Naive B cell (primary cell): ENCODE measurements at places on chromosomes 3 and 15.

DNA sequence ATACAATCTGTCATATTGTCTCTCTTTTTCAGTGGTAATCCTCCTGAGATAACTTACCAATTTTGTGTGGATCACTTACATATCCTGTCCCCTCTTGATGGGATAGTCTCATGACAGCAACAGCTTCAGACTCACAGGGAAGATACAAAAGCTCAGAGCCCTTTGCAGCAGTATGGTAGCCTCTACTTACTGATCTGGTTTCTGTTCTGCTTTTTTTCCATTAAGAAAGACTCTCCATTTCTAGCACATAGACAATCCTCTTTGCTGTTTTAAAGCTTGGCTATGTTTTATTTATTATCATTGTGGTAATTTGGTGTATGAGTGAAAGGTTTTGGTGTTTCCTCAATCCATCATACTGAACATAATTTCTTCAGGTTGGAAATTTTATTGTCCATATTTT is 25.4 kb upstream of the SOX14 start:
- H3K27ac ChIP-seq = no peak overlapping the region
- DNase-seq = no peak
- H3K27me3 ChIP-seq = no peaks in the 10 kb centered on the region
- H3K36me3 ChIP-seq = peaks cover 7% of the 10 kb centered on the region

GRCh38 chr3:166829896-166830295 is 550.2 kb downstream of the ZBBX start:
- no peak overlapping the region for H3K27ac ChIP-seq
- H3K4me3 ChIP-seq = no peak overlapping the region
- no peak for DNase-seq
- no peaks in the 10 kb centered on the region for H3K36me3 ChIP-seq

DNA sequence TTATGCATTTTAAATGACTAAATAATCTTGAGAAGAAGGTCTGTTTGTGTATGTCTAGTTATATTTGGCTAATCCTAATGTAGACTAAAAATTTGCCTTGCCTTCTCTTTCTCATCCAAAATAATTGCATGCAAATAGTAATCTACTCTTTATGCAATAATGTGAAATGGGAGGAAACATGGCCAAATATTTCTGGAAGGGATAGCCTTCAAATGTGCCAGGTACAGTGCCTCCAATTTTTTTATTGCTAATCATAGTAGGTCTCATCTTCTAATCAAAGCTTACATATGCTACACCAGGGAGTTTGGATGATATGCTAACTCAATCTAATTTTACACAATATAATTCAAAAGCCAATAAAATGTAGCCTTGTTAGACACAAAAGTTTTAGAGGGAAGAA is 911.3 kb downstream of the NAALADL2 start:
- no peaks in the 10 kb centered on the region for H3K4me1 ChIP-seq
- no peaks in the 10 kb centered on the region for H3K36me3 ChIP-seq
- no peak overlapping the region for H3K27ac ChIP-seq
- no peaks in the 10 kb centered on the region for H3K27me3 ChIP-seq
- no peak for DNase-seq

- no peaks in the 10 kb centered on the region for H3K27me3 ChIP-seq
- H3K36me3 ChIP-seq = peaks cover 3% of the 10 kb centered on the region
- H3K4me1 ChIP-seq = peaks cover 25% of the 10 kb centered on the region
- DNase-seq = no peak
- H3K27ac ChIP-seq = no peak overlapping the region
- no peak overlapping the region for H3K4me3 ChIP-seq
Observed at GRCh38 chr3:19226479-19226878, 78.2 kb downstream of the KCNH8 start.

- H3K4me1 ChIP-seq = no peaks in the 10 kb centered on the region
- no peak for DNase-seq
- H3K27me3 ChIP-seq = peaks cover 13% of the 10 kb centered on the region
- H3K4me3 ChIP-seq = no peak overlapping the region
- no peaks in the 10 kb centered on the region for H3K36me3 ChIP-seq
Observed at GRCh38 chr15:58146749-58147148, 8.6 kb downstream of the AQP9 start.

DNA sequence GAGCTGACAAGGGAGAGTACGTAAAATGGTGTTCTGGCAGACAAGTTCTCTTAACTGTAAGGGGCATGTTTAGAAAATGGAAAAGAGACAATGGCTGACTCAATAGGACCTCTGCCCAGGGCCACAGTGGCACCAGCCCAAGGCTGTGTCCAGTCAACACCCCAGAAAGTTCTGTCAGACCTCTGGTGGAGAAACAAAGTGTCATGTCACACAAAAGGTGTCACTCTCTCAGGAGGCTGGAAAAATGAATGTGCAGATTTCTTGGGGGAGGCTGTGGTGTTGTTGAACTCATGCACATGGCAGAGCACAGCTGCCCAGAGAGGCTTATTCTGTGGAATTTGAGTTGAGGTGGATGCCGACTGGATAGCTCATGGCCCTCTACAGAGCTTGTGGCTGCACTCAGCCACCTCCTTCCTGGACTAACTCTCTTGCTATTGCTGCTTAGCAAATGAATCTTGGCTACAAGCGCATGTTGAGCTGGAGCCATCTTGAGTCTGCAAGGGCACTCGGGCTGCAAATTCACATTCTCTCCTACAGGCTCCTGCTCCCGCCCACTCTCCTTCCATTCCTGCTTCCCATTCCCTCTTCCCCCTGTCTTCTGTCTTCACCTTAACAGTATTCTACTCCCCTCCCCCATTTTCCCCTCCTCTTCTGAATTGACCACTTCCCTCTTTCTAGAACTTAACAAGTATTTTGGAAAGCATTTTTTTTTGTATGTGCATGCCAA is 55.8 kb upstream of the SLC7A14 start:
- no peak overlapping the region for H3K27ac ChIP-seq
- H3K36me3 ChIP-seq = no peaks in the 10 kb centered on the region
- H3K27me3 ChIP-seq = peaks cover 55% of the 10 kb centered on the region

GRCh38 chr15:39589193-39589814 is 8.4 kb downstream of the THBS1 start:
- H3K4me3 ChIP-seq = no peak overlapping the region
- no peaks in the 10 kb centered on the region for H3K36me3 ChIP-seq
- H3K4me1 ChIP-seq = no peaks in the 10 kb centered on the region
- H3K27me3 ChIP-seq = no peaks in the 10 kb centered on the region
- H3K27ac ChIP-seq = no peak overlapping the region

DNA sequence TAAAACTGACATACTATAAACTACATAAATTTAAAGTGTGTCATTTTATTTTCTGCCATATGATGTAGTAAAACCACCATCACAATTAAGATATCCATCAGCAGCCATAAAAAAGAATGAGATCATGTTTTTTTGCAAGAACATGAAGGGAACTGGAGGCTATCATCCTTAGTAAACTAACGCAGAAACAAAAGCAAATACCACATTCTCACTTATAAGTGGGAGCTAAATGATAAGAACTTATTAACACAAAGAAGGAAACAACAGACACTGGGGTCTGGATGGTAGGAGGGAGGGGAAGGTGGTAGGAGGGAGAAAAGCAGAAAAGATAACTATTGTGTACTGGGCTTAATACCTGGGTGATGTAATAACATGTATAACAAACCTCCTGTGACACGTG is 24.6 kb downstream of the CCDC14 start:
- H3K36me3 ChIP-seq = peaks cover 13% of the 10 kb centered on the region
- H3K4me1 ChIP-seq = no peaks in the 10 kb centered on the region
- no peaks in the 10 kb centered on the region for H3K27me3 ChIP-seq

- no peaks in the 10 kb centered on the region for H3K36me3 ChIP-seq
- DNase-seq = no peak
- H3K27me3 ChIP-seq = no peaks in the 10 kb centered on the region
- H3K4me3 ChIP-seq = no peak overlapping the region
- H3K4me1 ChIP-seq = no peaks in the 10 kb centered on the region
Observed at GRCh38 chr3:103342205-103342731, 907.5 kb downstream of the ZPLD1 start.

DNA sequence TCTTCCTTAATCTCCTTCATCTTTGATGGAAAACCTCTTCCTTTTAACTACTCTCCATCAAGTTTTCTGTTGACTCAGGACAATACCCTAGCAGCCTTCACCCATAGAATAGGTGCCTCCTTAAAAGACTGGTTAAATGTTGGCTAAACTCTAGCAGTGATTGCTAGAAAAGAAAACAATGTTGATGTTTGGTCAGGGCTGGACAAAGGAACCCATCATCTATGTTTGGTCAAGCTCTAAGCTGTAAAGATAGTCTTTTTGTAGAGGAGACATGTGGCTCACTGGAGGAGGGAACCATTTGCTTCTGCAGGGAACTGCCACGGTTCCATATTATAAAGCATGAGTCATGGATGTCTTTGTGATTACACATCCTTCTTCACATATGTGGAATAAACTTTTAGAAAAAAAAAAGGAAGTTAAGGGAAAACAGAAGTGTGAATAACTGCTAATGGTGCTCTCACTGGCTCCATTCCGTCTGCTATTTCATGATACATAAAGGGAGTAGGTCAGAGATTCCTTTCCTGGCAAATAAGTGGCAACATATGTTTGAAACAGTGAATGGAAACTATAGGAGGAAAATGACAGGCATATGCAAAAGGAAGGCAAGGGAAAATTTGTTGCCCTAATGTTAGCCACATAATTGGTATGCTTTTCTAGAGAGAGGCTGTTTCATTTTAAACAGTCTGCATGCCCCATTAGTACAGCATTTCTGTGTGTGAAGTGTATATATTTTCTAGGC is 78.2 kb downstream of the CMSS1 start:
- H3K27ac ChIP-seq = peak overlapping the region; percentile 57
- H3K4me3 ChIP-seq = no peak overlapping the region
- peaks cover 35% of the 10 kb centered on the region for H3K4me1 ChIP-seq

DNA sequence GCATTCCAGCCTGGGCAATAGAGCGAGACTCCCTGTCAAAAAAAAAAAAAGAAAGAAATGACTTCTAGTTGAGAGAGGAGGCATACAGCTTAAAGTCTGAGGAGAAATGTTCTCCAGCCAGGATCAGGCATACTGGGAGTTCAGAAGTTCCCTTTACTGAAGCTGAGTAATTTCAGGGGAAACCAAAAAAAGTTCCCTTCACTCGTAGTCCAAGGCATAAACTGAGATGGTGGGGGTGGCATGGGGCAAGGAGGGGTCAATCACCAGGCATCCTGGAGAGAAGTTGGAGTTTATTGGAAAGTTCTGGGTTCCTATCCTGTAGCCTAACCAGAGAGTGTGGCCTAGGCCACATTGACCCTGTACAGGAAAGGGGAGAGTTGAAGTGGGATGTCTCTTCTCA is 5.9 kb downstream of the GPX1 start:
- no peak for DNase-seq
- peaks cover 6% of the 10 kb centered on the region for H3K36me3 ChIP-seq
- peak overlapping the region; percentile 64 for H3K4me3 ChIP-seq
- peak overlapping the region; percentile 44 for H3K27ac ChIP-seq
- H3K27me3 ChIP-seq = no peaks in the 10 kb centered on the region

DNA sequence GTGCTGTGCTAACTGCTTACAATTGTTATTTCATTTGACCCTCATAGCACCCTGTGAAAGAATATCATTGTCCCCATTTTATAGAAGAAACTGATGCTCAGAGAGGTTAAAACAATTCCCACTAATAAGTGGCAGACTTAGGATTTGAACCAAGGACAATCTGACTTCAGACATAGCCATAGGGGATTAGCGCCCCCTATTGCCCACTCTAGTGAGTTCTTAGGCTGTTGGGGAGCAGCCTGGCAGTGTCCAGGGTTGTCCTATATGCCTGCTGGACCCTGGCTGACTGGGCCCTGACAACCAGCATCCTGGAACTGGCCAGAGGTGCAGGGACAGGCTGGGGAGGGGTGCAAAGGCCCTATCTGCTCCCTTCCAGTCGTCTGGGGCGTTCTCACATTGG is 15.4 kb downstream of the DPH3 start:
- no peak overlapping the region for H3K27ac ChIP-seq
- H3K27me3 ChIP-seq = no peaks in the 10 kb centered on the region
- no peaks in the 10 kb centered on the region for H3K36me3 ChIP-seq
- no peaks in the 10 kb centered on the region for H3K4me1 ChIP-seq
- DNase-seq = no peak
- no peak overlapping the region for H3K4me3 ChIP-seq

DNA sequence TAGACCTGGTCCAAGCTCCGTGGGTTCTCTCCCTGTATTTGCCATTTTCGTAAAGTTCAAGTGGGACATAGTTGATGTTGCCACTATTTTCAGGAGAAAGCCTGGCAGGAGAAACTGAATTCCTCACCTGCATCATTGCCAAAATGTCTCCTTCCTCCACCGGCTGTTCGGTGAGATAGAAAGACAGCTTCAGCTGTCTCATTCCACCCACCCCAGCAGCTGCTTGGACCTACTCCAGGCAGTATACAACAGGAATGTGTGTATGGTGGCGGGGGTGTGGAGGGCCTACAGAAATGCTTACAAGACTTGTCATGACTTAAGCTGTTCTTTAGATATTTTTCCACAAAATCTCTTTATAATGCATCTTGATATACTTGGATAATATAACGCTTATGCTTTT is 132.7 kb upstream of the RAP2B start:
- peaks cover 8% of the 10 kb centered on the region for H3K4me1 ChIP-seq
- no peak for DNase-seq
- no peak overlapping the region for H3K27ac ChIP-seq
- H3K27me3 ChIP-seq = peaks cover 4% of the 10 kb centered on the region
- no peaks in the 10 kb centered on the region for H3K36me3 ChIP-seq
- H3K4me3 ChIP-seq = no peak overlapping the region

DNA sequence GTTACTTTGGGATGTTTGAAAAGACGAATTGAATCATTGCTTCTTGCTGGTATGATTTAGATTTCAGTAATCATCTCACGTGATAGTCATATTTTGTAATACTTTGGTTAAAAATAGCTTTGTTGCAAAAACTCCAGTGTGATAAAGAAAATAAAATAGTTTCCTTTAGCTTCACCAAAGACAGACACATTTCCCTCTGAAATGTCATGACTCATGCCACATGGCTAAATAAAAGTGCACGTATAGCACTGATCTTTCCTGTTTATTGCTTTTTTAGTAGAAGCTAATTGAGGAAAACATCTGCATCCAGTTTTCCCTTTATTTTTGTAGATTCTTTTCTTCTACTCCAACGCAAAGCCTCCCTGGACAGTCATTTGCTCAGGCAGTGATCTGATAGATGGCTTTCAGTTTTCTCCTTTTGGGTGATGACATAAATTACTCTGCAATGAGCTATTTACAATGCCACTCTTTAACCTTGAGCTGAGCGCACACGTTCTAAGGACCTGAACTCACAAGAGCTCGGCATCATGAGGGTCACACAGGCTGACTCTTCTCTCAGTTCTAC is 84.9 kb downstream of the ARNT2 start:
- DNase-seq = no peak
- H3K36me3 ChIP-seq = no peaks in the 10 kb centered on the region
- no peak overlapping the region for H3K27ac ChIP-seq
- peaks cover 7% of the 10 kb centered on the region for H3K4me1 ChIP-seq
